ENCODE measurements at places on chromosomes 1 and 21. TPM values are rescaled to one million over a fixed set of nuclear protein-coding genes. Genes with fewer than 3 reads are reported as not detected.

GRCh38 chr1:48061162-48062136 is 64.3 kb upstream of the TRABD2B start:
- H3K4me1 ChIP-seq: no peaks in the 10 kb centered on the region
- no peak overlapping the region for H3K4me3 ChIP-seq
- H3K36me3 ChIP-seq: no peaks in the 10 kb centered on the region
- H3K27ac ChIP-seq: no peak overlapping the region

GRCh38 chr1:32334864-32335534 is 1.0 kb downstream of the MARCKSL1 start:
- H3K4me3 ChIP-seq: peak overlapping the region; percentile 84
- peaks cover 3% of the 10 kb centered on the region for H3K36me3 ChIP-seq
- peaks cover 52% of the 10 kb centered on the region for H3K4me1 ChIP-seq
- peak overlapping the region; percentile 54 for H3K27ac ChIP-seq
- DNase-seq: peak; percentile 69
- no peaks in the 10 kb centered on the region for H3K27me3 ChIP-seq

- no peak overlapping the region for H3K27ac ChIP-seq
- H3K36me3 ChIP-seq: no peaks in the 10 kb centered on the region
- DNase-seq: no peak
- no peak overlapping the region for H3K4me3 ChIP-seq
- peaks cover 20% of the 10 kb centered on the region for H3K4me1 ChIP-seq
Measured at GRCh38 chr1:223203034-223203408, 60.0 kb upstream of the TLR5 start.

DNA sequence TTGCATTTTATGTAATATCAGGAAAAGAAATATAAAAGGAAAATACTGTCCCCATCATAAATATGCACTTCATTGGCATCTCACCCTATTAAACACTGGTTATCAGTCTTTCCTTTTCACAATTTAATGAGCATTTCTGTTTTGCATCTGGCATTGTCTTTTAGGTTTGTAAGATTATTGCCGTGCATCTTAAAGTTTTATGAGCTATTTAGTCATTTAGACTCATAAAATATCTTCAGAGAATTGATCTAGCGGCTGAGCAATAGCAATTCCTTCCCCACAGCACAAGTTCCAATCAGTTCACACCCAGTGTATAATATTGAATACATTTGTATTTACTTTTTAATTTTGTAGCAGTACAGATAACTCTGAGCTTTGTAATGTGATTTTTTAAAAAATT is 112.3 kb upstream of the C1orf105 start:
- no peaks in the 10 kb centered on the region for H3K4me1 ChIP-seq
- no peaks in the 10 kb centered on the region for H3K27me3 ChIP-seq
- H3K4me3 ChIP-seq: no peak overlapping the region
- no peak overlapping the region for H3K27ac ChIP-seq
- H3K36me3 ChIP-seq: no peaks in the 10 kb centered on the region

Gene TMEM269
- 1.9 TPM for total RNA-seq

DNA sequence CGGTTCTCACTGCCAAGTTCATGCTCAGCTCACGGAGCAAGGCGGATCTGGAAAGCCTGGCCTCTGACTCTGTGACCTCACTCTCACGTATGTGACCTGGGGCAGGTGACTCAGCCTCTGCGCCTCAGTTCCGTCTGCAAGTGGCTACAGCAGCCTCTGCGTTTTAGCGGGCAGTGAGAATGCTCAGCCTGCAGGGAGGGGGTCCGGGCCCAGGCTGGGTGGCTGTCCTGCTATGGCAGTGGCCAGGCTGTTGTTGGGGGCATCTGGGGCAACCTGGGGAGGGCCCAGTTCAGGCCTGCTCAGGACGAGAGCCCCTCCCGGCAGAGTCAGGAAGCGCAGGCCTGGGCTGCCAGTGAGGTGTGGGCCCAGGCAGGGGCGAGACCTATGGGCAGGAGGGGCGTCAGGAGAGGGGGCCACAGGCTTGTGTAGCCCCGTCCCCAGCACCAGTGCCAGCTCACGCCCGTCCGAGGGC is 27.9 kb downstream of the ARHGEF16 start:
- DNase-seq: peak; percentile 4
- no peaks in the 10 kb centered on the region for H3K27me3 ChIP-seq
- H3K36me3 ChIP-seq: no peaks in the 10 kb centered on the region
- no peak overlapping the region for H3K4me3 ChIP-seq

Gene IVL
- total RNA-seq: not detected

Gene FCRL2
- total RNA-seq: not detected

DNA sequence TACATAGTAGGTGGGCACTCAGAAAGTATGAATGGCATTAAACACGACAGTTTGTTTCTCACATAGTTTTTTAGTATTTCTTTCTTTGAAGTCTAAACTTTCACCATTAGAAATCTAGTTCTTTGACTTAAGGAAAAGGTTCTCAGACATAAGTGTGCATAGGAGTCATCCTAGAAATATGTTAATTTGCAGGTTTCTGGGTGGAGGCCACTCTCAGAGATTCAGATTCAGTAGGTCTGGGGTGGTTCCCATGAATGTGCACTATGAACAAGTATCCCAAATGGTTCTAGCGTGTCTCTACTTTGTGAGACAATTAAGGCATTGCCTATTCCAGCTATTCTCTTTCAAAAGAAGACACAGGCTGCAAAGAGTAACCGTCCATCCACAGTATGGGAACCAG is 119.3 kb downstream of the NGF start:
- H3K4me1 ChIP-seq: no peaks in the 10 kb centered on the region
- no peaks in the 10 kb centered on the region for H3K36me3 ChIP-seq
- H3K27me3 ChIP-seq: peaks cover 32% of the 10 kb centered on the region
- H3K27ac ChIP-seq: no peak overlapping the region
- no peak for DNase-seq
- H3K4me3 ChIP-seq: no peak overlapping the region

Gene IL22RA1
- not detected for total RNA-seq

- no peak for DNase-seq
- peaks cover 33% of the 10 kb centered on the region for H3K36me3 ChIP-seq
- no peak overlapping the region for H3K27ac ChIP-seq
- H3K27me3 ChIP-seq: no peaks in the 10 kb centered on the region
Measured at GRCh38 chr1:212077028-212077427, 41.5 kb downstream of the DTL start.

DNA sequence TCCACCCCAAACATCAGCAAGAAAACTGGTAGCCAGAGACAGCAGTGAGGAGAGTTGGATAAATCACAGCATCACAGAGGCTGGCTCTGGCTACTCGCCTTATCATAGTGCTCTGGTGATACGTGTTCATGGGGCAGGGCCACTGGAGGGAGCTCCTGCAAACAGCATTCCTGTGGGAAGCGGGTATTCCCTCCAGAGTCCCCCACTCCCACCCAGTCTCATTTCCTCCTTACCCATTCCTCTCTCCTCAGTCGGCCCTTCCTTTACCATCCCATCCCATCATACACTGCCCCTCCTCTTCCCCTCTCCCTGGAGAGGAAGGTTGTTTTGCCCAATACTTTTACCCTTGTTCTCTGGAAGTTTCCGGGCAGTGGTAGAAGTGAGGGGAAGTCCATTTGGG is 7.1 kb downstream of the NHLH2 start:
- peaks cover 3% of the 10 kb centered on the region for H3K4me1 ChIP-seq
- no peaks in the 10 kb centered on the region for H3K36me3 ChIP-seq
- no peak for DNase-seq
- peaks cover 56% of the 10 kb centered on the region for H3K27me3 ChIP-seq

DNA sequence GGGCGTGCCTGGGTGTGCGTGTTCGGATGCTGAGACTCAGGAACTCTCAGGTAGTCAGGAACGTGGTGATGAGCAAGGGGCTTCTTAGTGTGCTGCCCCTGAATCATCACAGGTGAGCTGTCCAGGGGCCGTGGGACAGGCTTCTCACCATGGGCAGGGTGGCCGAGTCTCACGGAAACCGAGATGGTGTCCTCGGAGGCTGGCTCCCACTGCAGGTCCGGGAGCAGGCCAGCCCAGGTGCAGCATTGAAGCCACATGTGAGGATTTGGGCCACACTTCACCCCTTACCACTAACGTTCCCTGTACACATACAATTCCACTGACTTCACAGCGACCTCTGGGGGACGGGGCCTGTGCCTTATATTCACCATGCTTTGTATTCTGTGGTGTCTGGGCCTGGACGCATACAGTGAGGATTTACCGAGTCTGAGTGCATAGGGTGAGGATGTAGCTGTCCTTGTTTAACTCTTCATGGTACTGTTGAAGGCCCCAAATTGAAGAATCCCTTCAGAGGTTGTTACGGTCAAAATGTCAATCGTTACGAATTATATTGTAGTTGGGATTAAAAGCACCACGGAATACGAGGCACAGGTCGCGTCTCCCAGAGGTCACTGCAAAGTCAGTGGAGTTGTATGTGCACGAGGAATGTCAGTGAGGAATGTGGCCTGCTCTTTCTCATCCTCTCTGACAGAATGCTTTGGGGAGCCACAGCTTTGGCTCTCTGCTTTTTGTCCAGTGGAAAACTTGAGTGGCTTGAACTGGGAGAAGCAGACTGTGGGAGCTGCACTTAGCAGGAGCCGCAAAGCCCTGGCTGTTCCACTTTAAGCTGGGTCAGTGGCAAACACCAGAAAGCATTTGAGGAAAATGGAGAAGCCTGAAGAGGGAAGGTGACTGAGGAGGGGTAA is 95.3 kb downstream of the MTR start:
- H3K36me3 ChIP-seq: peaks cover 24% of the 10 kb centered on the region
- no peaks in the 10 kb centered on the region for H3K4me1 ChIP-seq
- H3K27me3 ChIP-seq: no peaks in the 10 kb centered on the region
- H3K4me3 ChIP-seq: no peak overlapping the region
- no peak for DNase-seq
- H3K27ac ChIP-seq: no peak overlapping the region

- peaks cover 26% of the 10 kb centered on the region for H3K36me3 ChIP-seq
- DNase-seq: no peak
- peaks cover 9% of the 10 kb centered on the region for H3K4me1 ChIP-seq
- H3K27ac ChIP-seq: no peak overlapping the region
- H3K4me3 ChIP-seq: no peak overlapping the region
Measured at GRCh38 chr1:241891296-241891695, 43.3 kb downstream of the EXO1 start.

GRCh38 chr1:171983584-171983983 is 142.3 kb downstream of the DNM3 start:
- no peak overlapping the region for H3K27ac ChIP-seq
- H3K4me1 ChIP-seq: no peaks in the 10 kb centered on the region
- no peak overlapping the region for H3K4me3 ChIP-seq
- H3K36me3 ChIP-seq: no peaks in the 10 kb centered on the region
- no peaks in the 10 kb centered on the region for H3K27me3 ChIP-seq

Gene TNFRSF1B
- total RNA-seq: 95.4 TPM

Gene SLC44A5
- total RNA-seq: not detected

DNA sequence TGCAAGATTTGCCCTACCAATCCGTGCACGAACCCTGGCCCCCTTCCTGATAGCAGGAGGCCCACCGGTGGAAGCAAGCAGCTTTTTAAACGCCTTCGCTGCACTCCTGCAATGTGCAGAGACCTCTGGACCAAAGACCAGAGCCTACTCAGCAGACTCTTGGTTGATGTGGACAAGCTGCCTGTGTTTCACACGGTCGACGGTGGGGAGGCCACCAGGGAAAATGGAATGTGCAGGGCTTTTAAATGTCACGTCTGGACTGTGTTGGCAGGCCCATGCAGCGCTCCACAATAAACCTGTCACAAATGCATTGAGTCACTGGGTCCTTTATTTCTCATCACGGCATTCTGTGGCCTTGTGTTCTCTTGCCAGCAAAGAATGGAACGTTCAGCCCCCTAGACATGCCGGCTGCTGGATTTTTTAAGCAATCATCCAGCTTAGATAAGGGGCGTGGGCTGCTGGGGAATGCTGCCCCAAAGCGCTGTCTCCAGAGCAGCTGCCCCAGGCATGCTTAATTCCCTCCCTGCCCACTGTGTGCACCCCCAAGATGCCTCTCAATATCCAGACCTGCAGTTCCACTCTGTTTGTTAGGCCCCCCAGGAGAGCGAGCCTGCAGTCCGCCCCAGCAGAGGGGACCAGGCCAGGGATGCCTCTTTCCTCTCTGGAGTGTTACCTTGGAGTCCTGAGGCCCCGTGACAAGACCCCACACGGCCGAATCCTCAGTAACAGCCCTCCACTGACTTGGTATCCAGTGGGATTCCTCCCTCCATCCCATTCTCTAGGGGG is 71.3 kb downstream of the ATP5PO start:
- DNase-seq: no peak
- no peaks in the 10 kb centered on the region for H3K36me3 ChIP-seq
- H3K27me3 ChIP-seq: no peaks in the 10 kb centered on the region
- no peak overlapping the region for H3K4me3 ChIP-seq
- H3K4me1 ChIP-seq: no peaks in the 10 kb centered on the region

Gene OLIG1
- not detected for total RNA-seq

GRCh38 chr1:40612345-40612831 is 53.1 kb downstream of the RIMS3 start:
- DNase-seq: peak; percentile 72
- no peak overlapping the region for H3K4me3 ChIP-seq
- no peak overlapping the region for H3K27ac ChIP-seq
- no peaks in the 10 kb centered on the region for H3K27me3 ChIP-seq

- peak; percentile 13 for DNase-seq
- H3K27me3 ChIP-seq: no peaks in the 10 kb centered on the region
- peak overlapping the region; percentile 16 for H3K4me3 ChIP-seq
- H3K4me1 ChIP-seq: peaks cover 33% of the 10 kb centered on the region
Measured at GRCh38 chr1:229758101-229759036, 132.3 kb downstream of the URB2 start.

- DNase-seq: peak; percentile 9
- H3K27me3 ChIP-seq: no peaks in the 10 kb centered on the region
- no peaks in the 10 kb centered on the region for H3K36me3 ChIP-seq
- H3K27ac ChIP-seq: peak overlapping the region; percentile 25
Measured at GRCh38 chr1:33050221-33051076, 13.8 kb upstream of the AK2 start.

DNA sequence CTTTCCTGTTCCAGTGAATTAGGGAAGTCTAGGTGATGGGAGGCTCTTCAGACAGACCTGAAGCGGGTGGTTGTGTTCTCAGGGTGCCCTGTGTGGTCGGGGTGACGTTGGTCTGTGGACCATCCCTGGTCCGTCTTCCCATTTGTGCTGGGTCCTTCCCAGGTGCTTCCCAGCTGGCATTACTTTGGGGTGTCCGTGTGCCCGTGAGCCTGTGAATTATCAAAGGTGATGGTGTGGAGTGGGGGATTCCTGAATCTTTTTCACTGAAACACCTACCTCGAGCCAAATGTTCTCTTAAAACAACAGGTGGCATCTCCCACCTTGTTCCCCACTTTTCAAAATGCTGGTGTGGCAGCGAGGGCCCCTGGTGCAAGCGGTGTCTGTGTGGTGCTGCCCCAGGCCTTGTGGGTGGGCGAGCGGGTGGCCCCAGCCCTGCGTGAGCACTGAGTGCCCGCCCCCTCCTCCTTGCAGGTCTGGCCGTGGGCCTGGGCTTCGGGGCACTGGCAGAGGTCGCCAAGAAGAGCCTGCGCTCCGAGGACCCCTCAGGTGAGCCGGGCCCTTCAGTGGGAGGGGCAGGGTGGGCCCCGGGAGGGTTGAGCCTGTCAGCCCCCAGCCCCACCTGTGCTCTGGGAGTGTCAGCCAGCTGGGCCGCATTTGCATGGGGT is 37.0 kb downstream of the COQ8A start:
- no peak overlapping the region for H3K4me3 ChIP-seq
- H3K27ac ChIP-seq: no peak overlapping the region
- H3K4me1 ChIP-seq: no peaks in the 10 kb centered on the region
- H3K27me3 ChIP-seq: no peaks in the 10 kb centered on the region
